ENCODE measurements at places on chromosomes 3 and 15. TPM values are rescaled to one million over a fixed set of nuclear protein-coding genes. Genes with fewer than 3 reads are reported as not detected.

The SLC28A1 gene
- total RNA-seq: 0.83 TPM

The STAB1 gene
- total RNA-seq: 52.2 TPM

The ALPK3 gene
- 190 TPM for total RNA-seq

The WNT7A gene
- not detected for total RNA-seq

The C3orf22 gene
- total RNA-seq: not detected

The RYR3 gene
- total RNA-seq: 0.54 TPM

Measured in cardiac septum (tissue), 1 donor.